AG04450 (cell line): ENCODE measurements at places on chromosomes 7 and 10. TPM values are rescaled to one million over a fixed set of nuclear protein-coding genes. Genes with fewer than 3 reads are reported as not detected.

DNA sequence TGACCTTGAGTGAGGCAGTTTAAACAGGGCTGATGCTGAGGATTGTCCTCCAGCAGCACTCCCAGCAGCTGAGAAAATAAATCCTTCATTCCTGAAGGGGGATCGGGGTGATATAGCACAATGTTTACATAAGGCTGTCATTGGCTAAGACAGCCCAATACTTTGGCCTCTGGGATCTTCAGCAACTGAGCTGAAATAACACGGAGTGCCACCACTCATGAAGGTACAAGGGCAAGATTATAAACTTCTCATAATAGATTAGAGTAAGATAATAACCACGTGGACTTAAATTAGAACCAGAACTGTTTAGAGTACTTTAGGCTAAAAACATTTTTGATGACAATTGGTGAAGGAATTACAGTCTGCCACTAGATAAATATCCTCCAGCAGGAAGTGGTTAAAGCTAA, 70.0 kb upstream of the PAPSS2 start:
- DNase-seq, result peak; percentile 16

DNA sequence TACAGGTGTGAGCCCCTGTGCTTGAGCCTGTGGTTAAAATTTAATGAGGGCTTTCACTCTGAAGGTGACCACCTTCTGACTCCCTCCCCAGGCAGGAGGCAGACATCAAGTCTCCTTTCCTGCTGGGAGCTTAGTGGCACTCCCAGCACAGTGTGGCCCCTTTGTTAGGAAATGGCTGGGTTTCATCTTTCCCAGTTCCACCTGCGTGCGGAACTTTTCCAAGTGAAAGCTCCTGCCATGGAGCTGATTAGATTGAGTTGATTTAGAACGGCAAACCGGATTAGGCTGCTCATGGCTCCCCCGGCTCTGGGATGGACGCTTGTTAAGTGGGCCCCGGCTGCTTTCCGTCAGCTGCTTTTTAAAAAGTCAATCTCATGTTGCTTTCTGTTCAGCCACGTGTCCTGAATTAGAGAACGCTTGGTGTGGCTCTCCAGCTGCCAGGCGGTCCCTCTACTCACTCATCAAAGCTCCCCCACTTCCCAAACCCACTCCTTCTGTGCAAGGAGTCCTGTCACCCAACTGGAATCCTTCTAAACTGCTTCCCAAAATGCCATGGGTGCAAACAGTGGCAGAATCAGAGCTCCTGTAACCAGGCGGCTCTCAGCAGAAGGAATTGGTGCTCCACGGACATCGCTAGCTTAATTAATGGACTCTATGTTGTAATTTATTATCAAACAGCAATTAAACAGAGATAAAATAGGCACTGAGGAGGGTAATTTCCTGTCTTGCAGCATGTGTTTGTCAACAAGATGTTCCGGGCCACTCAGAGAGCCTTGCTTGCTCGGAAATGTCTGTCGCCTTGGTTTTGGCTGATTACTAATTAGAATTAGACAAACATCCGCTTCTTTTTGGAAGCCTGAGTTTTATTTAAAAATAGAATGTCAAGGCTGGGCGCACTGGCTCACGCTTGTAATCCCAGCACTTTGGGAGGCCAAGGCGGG, 551.2 kb downstream of the GALNT17 start:
- DNase-seq, result no peak

GRCh38 chr7:7157887-7158271, 24.5 kb upstream of the C1GALT1 start:
- DNase-seq, result no peak

Gene ZNF12
- polyA plus RNA-seq, result 15.4 and 20.4 TPM in 2 replicates

Gene PTPN20
- polyA plus RNA-seq, result not detected in 2 replicates

Gene NKX2-3
- polyA plus RNA-seq, result not detected in 2 replicates

DNA sequence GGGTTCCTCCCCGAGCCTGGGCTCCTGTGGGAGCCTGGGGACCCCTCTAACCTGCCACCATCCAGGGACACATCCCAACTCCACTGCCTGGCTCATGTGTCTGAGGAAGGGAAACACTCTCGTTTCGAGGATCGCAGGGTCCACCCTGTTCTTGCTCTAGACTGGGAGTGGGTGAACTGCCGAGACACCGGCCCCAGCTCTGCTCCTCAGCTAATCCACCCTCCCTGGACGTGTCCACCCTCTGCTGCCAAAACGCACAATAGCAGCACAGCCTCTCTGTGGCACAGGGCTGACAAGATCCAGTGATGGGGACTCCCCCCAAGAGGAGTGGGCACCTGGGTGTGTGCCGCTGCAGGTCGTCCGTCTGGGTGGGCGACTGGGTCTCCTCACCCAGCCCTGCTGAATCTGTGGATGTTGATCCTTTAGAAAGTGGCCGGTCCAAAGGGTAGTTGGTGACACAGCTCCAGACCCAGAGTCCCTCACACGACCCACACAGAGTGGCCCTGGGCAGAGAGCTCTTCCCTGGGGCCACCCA, 65.2 kb upstream of the FAM20C start:
- DNase-seq, result no peak

Gene CNPY1
- not detected in 2 replicates for polyA plus RNA-seq

Gene VPS37D
- 1.8 and 3.7 TPM in 2 replicates for polyA plus RNA-seq

Gene CRYGN
- polyA plus RNA-seq, result not detected in 2 replicates

GRCh38 chr7:47226696-47227095, 355.2 kb downstream of the TNS3 start:
- DNase-seq, result no peak

DNA sequence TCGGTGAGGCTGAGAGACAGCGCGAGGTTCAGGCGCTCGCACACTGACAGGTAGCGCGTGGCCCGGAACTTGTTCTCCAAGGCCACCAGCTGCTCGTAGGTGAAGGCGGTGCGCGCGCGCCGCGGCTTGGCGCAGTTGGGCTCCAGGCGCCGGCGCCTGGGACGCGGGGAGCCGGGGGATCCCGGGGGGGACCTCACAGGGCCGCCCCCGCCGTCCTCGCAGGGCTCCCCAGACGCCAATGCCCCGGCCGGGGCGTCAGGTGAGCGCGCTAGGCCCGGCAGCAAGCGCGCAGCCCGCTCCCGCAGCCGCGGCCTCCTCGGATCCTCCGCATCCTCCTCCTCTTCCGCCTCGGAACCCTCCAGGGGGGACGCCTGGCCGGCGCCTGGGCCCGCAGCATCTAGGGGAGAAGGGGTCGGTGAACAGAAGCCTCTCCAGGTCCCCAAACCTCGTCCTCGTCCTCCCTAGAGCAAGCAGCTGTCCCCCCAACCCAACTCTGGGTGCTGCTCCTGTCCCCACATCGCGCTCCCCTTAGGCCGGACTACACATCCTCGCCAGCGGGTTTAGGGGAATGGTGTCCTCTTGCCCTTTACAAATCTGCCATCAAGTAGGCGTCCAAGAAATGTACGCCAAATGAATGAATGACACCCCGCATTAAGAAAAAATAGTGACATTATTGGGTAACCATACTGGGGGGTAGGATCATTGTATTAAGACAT, 1.9 kb downstream of the NKX1-2 start:
- DNase-seq, result no peak

Gene PRKCQ
- polyA plus RNA-seq, result 0.10 and 0.26 TPM in 2 replicates

DNA sequence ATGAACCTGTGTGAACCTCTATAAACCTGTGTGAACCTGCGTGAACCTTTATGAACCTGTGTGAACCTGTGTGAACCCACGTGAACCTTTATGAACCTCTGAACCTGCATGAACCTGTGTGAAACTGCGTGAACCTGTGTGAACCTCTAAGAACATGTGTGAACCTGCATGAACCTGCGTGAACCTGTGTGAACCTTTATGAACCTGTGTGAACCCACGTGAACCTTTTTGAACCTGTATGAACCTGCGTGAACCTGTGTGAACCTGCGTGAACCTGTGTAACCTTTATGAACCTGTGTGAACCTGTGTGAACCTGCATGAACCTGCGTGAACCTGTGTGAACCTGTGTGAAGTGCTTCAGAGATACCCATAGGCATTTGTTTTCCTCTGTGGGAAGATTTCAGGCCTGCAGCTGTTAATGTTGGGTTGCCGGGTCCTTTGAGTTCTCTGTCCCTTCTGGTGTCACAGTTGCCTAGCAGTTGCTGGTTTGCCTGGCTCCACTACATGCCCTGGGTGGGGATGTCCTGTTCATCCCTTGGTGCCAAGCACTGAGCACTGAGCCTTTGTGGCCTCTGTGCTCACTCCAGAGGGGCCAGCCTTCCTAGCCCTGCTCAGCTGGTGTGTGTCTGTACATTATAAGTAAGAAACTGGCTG, 97.9 kb downstream of the DOCK1 start:
- DNase-seq, result no peak

DNA sequence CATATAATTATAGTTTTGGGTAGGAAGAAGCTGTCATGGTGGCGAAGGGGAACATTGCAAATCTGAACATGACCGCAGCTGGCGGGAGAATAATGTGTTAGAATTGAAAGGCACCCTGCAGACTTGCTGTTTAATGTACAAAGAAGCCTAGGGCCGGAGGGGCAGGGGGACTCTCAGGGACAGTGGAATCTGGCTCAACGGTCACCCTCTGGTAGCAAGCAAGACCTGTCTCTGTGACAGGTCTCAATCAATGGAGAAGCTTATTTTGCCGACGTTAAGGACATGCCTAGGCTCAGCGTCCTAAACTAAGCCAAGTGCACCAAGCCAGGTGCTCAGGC, 177.3 kb downstream of the NSUN6 start:
- DNase-seq, result no peak

- DNase-seq, result peak; percentile 29
These were observed 42.7 kb downstream of the SPDYE5 start for GRCh38 chr7:75534727-75535307.

Gene CLEC2L
- polyA plus RNA-seq, result not detected in 2 replicates

Gene PVRIG
- polyA plus RNA-seq, result 0.42 TPM in 1 of 2 replicates, not detected in the other

DNA sequence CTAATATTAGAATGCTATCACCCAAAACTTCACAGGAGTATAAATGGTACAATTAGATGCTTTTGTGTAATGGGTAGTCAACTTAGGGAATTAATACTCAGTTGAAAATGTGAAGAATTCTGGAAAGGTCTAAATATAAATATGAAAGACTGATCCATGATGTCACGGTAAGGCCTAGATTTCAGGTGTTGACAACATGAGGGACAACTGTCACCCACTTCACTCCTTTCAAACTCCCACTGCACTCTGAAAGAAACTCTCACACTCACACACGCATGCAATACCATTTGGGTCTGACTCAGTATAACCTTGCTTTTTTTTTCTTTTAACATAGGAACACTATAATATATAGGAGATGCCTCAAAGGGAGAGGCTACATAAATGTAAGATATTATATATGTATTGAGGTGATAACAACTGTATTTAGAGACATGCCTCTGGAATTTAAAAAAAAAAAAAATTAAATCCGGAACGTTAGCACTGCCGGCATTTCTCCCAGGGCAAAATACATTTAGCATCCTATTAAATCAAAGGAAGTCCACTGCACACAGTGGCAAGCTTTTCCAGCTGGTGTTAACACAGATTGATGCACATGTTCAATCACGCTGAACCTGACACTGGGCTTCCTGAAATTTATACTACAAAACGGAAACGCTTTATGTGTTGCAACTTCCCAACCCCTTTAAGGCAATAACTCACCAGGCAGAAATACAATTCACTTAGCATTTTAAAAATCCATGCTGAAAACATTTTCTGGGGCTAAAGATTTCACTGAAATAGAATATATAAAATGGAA, 74.9 kb downstream of the RSU1 start:
- no peak for DNase-seq

Gene TRRAP
- 20.6 and 23.8 TPM in 2 replicates for polyA plus RNA-seq

DNA sequence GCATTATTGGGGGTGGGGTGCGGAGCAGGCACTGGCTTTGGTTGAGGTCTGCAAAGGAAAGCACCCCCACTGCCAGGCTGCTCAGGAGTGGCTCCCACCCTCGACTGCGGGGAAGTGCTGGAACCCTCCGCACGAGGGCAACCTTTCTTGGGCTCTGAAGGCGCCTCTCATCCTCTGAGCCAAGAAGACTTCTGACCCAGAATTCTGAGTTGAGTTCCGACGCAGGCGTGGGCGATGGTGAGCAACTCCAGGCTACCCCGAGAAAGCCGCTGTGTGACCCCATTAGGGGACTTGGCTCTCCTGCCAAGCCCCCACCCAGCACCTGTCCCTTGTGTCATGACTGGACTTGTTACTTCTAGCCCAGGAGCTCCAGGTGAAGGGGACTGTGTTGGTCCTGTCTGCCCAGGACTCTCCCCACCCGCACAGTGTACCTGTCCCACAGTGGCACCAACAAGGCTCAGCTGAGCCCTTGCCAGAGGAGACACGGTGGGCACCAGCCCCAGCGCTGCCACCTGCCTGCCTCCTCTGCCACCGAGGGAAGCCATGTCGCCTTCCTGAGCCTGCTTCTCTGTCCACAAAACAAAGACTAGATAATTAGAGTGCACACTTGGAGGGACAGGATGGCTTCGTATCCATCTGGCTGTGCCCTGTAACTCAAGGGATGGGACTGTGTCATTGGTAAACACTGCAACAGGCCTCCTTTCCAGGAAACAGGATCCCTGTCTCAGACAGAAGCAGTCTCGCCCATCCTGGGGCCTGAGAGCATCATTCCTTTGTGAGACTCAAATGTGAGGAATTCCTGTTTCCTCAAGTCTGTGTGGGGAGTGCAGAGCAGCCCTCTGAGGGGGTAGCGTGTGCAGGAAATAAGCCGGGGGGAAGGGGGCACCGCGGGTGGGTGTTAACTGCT, 128.8 kb downstream of the LHPP start:
- DNase-seq, result no peak
